ENCODE measurements at places on chromosomes 1 and 21. TPM values are rescaled to one million over a fixed set of nuclear protein-coding genes. Genes with fewer than 3 reads are reported as not detected.

DNA sequence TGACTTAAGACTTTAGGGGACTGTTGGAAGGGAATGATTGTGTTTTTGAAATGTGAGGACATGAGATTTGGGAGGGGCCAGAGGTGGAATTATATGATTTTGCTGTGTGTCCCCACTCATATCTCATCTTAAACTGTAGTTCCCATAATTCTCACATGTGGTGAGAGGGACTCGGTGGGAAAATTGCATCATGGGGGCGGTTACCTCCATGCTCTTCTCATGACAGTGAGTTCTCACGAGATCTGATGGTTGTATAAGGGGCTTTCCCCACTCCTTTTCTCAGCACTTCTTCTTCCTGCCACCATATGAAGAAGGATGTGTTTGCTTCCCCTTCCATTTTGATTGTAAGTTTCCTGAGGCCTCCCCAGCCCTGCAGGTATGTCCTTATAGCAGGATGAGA is 35.0 kb upstream of the SCAF4 start:
- no peak for DNase-seq

DNA sequence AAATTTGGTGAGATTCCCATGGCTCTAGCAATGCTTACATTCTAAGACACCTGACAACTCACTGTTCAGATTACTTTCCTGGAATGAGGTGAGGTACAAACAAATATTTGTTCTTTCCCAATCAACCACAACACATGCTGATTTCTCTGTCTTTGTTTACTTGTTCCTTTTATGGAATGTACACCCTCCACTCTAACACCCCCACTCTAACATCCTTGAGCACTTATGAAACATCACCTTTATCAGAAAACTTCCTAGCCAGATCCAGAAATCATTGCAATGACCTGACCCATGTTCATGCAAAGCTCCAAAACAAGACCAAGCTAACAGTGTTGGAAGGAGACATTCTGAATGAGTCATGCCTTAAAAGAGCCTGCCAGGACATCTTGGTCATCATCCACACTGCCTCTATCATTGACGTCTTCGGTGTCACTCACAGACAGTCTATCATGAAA is 35.5 kb downstream of the HSD3B1 start:
- DNase-seq, result no peak

RGS4 gene
- not detected for total RNA-seq

MLLT11 gene
- 13.0 TPM for total RNA-seq

NBPF3 gene
- total RNA-seq, result 16.2 TPM

TTC39A gene
- total RNA-seq, result 7.7 TPM
